AG08396 (cell line): ENCODE measurements at places on chromosomes 5 and 9.

DNA sequence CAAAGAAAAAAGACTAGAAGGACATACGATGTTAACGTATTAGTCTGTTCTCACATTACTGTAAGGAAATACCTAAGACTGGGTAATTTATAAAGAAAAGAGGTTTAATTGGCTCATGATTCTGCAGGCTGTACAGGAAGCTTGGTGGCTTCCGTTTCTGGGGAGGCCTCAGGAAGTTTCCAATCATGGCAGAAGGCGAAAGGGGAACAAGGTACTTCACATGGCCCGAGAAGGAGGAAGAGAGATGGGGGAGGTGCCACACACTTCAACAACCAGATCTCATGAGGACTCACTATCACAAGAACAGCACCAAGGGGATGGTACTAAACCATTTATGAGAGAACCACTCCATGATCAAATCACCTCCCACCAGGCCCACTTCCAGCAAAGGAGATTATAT lies 110.1 kb downstream of the CARTPT start:
- DNase-seq: no peak

DNA sequence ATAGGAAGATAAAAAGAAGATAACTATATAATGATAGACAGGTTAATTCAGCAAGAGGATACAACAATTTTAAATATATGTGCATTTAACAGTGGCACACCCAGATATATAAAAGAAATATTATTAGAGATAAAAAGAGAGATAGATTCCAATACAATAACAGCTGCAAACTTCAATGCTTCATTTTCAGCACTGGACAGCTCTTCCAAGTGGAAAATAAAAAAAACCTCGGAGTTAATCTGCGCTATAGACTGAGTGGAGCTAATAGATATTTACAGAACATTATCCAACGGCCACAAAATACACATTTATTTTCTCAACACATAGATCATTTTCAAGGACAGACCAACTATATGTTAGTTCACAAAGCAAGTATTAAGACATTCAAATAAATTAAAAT lies 1229.5 kb upstream of the CDH6 start:
- DNase-seq: no peak

DNA sequence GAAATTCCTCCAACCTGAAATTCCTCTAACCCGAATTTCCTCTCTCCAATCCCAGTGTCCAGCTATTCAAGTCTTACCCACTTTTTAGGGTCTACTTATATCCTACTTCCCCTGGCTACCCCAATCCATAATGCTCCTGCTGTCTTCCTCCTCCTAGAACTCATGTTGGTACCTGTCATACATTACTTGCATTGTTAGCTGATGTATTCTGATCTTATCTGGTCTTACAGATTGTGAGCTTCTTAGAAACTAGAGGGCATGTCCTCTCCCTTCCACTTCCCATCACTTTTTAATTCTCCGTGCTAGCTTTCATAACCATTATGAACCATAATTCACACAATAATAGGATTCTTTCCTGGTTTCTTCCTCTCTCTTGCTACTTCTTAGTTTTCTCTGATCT lies 336.1 kb downstream of the CWC27 start:
- DNase-seq: no peak

DNA sequence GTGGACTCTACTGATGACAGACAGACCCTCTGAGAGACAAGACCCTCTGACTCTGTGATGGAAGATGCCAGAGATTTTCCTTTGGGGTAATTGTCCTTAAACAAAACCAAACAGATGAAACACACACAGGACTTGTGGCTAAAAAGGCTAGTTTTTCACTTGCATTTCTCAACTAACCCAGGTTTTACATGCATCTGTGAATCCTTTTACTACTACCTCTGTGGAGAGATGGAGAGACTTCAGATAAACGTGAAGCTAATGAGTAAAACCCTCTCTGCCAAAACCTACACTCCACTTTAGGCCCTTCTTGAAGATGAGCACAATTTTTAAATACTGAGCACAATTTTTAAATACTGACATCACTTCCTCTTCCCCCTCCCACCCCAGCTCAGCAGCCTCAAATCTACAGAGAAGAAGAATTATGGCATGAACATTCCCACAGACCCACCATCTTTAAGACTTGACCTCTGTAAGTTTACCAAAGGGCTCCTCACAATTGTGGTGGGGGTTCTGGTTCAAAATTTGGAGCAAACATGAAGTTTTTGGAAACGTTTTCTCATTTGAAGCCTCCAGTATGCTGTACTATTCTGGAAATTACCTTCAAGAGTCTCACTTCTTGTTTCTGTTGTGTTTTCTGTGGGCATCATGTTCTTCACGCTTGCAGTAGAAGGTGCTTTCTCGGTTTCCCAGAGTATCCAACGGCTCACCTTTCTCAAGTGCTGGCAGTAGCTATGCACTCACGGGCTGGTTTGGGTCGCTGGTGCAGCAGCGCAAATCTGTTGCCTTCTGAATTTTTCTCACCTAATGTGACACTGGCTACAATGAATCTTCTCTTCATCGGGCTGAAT lies 42.7 kb downstream of the ACER2 start:
- DNase-seq: no peak
